Activated T-helper 1 cell treated with anti-CD3 and anti-CD28 coated beads, Interleukin-2, amount 50 U/mL, for 16 hours (primary cell): ENCODE measurements at places on chromosomes 6 and 20.

DNA sequence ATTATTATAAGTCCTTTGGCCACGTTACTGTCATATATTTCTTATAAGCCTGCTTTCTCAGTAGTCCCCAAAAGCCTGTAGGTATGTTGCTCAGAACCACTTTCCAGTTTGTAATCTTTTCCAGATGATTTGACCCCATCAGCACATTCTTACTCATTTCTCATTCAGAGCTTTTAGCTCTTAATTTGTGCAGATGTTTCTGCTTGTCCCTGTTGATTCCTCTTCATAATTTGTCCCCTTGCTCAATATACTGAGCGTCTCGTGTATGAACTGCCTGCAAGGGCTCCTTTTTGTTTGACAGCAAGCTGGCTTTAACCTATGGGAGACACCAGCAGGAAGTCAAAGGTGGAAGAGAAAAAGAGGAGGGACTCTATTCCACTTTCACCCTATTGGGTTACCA lies 733.8 kb upstream of the GJE1 start:
- no peak for DNase-seq

DNA sequence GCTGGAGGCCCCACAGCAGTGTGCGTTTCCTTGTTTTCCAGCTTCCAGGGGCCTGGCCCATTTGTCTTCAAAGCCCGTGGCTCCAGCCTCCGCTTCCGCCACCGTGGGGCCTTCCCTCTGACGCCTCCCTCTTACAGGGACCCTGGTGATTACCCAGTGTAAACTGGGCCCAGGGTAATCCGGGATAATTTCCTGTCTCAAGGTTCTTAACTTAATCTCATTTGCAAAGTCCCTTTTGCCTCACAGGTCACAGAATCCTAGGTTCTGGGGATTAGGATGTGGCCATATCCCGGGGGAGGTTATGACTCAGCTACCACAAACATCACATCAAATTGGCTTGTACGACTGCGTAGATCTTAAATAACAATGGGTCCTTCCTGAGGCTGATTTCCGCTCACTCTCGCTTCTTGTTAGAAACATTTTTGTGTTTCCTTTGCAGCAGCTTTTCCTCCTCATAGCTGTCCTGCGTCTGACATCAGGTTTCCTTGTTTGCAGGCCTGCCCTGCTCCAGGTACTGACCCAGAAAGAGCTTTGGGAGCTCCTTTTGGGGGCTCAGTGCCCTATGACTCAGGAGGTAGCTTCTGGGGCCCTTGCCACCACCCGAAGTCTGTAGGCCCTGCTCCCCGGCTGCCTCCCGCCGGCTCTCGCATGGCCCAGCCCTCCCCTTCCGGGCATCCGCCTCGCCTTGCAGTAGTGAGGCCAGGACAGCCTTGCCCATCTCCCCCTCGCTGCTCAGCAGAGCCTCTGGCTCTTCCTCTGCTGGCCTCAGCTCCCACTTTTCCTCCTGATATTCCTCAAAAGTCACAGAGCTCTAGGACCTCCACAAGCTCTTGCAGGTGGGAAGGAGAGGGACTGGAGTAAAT lies 100.5 kb downstream of the ERMARD start:
- DNase-seq = no peak

GRCh38 chr6:98894810-98895209 lies 52.9 kb downstream of the FBXL4 start:
- no peak for DNase-seq

- no peak for DNase-seq
Measured at GRCh38 chr6:109772883-109773431, 81.9 kb downstream of the FIG4 start.

GRCh38 chr6:87729965-87730719 lies 28.1 kb upstream of the AKIRIN2 start:
- no peak for DNase-seq

- no peak for DNase-seq
Measured at GRCh38 chr6:147209762-147210449, 5.7 kb downstream of the STXBP5 start.
